ENCODE measurements at places on chromosomes 12 and 14.

DNA sequence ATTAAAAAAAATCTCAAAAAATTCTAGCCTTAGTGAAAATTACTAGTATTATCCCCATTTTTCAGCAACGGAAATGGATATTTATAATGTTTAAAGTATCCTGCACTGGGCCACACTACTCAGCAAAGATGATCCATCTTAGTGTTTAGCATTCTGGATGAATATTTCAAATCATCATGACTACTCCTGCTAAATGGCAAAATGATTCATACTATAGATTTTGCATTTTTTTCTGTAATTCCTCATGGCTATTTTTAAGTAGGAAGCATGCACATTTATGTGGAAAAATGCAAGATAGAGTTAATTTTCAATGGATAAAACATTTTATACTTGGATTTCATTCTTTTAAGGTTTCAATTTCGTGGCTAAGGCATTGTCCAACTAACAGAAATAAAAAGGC, 59.6 kb downstream of the LRFN5 start:
- DNase-seq, result no peak

GRCh38 chr12:111201495-111202236, 167.2 kb downstream of the PHETA1 start:
- DNase-seq, result no peak

DNA sequence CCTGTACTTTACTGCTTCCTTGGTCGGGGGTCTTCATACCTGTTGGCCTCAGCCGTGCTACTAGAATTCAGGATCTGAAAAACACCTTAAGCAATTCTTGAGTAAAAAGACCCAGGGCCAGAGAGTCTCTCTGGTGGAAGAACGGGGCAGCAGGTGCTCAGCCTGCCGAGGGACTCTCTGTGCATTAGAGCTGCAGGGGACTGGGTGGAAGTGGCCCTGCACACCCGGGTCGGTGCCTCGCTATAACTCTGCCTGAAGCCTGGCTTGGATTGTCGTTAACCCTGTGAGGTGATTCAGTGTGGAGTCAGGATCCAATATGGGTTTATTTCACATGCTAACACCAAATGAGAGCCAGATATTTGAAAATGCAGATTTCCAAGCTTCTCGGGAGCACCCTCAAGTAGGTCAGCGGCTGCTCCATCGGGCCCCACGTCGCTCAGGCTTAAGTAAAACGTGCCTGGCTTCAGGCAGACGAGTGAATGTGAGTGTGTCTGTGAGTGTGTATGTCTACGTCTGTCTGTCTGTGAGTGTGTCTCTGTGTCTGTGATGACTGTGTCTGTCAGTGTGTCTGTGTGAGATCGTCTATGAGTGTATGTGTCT, 35.1 kb upstream of the C14orf180 start:
- DNase-seq, result no peak

DNA sequence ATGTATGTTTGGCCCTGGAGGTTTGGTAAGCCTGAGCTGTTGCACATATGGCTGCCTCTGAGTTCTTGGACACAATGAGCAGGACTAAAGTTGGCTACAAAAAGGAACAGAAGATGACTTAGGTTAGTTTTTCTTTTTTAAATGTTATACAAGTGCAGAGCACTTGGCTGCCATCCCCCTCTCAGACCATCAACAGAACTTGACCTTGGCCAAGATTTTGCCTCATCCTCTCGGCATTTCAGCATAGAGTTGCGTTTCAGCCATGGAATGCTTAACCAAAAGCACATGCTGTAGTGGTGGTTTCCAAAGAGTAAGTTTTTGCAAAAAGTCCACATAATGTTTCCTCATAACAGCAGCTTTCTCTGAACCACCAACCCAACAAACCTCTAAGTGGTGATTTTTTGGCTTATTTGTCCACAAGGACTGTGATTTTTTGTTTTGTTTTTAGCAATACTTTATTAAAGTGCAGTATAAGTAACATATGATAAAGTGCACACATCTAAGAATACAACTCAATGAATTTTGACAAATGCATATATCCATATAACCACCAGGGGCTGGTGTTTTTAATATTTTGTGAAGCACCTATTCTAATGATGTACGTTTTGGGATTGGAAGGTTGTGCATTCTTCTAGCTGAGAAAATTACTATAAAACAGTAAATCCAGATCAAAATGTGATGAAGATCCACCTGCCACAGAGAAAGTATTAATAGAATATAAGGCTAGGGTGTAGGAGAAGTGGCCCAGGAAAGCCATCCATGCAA, 12.1 kb upstream of the GALNT16 start:
- no peak for DNase-seq

DNA sequence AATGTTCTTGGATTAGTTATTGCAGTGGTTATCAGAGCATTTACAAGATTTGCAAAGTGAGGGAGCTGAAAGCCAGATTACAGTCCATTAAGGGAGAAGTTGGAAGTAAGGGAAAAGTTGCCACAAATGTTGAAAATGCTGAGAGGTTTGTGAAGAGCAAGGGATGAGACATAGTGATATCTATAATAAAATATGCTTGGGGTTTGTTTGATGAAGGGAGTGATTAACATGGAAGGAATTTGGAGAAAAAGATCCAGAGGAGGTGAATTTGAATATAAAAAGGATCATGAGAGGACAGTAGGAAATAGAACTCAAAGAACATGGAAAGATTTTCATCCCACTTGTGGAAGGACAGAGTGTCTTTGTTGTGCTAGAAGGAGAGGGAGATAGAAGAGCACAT, 19.3 kb upstream of the CCER1 start:
- no peak for DNase-seq

- no peak for DNase-seq
Observed at GRCh38 chr12:124888260-124888659, 24.6 kb upstream of the SCARB1 start.

DNA sequence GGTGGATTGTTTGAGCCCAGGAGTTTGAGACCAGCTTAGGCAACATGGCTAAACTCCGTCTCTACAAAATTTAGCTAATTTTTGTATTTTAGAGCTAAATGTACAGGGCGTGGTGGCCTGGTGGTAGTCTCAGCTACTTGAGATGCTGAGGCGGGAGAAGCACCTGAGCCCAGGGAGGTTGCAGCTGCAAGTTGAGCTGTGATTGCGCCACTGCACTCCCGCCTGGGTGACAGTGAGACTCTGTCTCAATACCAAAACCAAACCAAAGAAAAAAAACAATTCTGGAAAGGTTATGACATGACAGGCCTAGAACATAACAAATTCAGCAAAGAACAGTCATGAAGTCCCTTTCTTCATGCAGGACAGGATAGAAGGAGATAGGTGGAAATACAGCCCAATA, 25.7 kb downstream of the WDR89 start:
- no peak for DNase-seq

Measured in CD4-positive, alpha-beta T cell treated with Interleukin-17A for 4 hours (primary cell).